ENCODE measurements at places on chromosomes 2 and 18. TPM values are rescaled to one million over a fixed set of nuclear protein-coding genes. Genes with fewer than 3 reads are reported as not detected.

SNRNP200 gene
- 33.0 TPM for total RNA-seq

CNRIP1 gene
- total RNA-seq: 11.4 TPM

CDK5R2 gene
- total RNA-seq: 0.03 TPM

SETBP1 gene
- total RNA-seq: 0.10 TPM

SGPP2 gene
- total RNA-seq: not detected

FARP2 gene
- 36.6 TPM for total RNA-seq

COA5 gene
- 47.4 TPM for total RNA-seq

C1QL2 gene
- total RNA-seq: not detected

GRCh38 chr2:233700028-233700635 lies 7.4 kb downstream of the UGT1A6 start:
- DNase-seq: peak; percentile 91

GRCh38 chr2:225276207-225276606 lies 123.3 kb upstream of the NYAP2 start:
- no peak for DNase-seq

GRCh38 chr2:230347659-230348305 lies 20.8 kb downstream of the SP140L start:
- DNase-seq: peak; percentile 11

DNA sequence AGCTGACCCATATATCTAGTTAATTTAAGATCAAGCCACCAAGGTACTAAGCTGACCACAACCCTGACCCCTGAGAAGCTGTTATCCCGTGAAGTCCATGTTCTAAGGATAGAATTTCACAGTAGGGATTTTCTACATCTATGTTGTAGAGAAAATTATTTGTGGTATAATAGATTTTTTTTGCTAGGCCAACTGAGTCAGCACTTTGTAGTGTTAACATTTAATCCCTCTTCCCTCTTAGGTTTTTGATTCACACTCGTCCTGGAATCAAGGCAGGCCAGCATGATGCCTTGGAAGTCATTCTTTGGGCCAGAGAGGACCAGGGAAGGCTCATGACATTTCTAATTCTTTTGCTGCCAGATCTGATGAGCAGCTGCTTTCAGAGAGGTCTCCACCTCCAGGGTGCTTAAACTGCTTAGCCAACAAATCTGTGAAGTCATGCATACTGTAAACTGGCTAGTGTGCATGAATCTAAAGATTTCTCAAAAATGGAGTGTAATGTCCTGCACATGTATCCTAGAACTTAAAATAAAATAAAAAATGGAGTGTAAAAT lies 102.5 kb downstream of the RBM43 start:
- no peak for DNase-seq

DNA sequence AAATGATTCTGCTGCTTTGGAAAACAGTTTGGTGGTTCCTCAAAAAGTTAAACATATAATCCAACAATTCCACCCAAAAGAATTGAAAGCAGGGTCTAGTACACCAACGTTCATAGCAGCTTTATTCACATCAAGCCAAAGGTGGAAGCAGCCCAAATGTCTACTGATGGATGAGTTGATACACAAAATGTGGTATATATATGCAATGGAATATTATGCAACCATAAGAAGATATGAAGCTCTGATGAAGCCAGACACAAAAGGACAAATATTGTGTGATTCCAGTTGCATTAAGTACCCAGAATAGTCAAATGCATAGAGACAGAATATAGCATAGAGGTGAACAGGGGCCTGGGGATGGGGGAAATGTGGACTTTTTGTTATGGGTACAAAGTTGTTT lies 269.3 kb downstream of the METTL4 start:
- DNase-seq: no peak

- no peak for DNase-seq
These were observed 129.8 kb downstream of the BCL2L11 start for GRCh38 chr2:111250448-111251030.

DNA sequence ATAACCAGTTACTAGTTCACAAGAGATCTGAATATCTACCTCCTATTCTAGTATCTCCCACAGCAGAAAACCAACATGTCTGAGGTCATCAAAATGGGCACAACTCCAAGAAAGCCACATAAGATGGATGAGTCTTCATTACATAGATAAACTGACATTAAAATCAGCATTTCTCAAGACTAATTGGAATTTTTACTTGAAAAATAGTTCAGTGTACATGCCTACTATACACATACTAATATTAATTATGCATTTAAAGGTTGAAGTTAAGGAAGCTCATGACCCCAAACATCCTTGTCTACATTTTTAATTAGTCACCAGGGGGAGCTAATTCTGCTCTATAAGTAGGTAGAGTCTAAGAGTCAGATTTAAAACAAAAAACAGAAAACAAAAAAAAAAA lies 41.9 kb downstream of the ZNF521 start:
- DNase-seq: no peak

- DNase-seq: peak; percentile 21
These were observed 121.3 kb downstream of the AGAP1 start for GRCh38 chr2:235614900-235615712.

- DNase-seq: peak; percentile 49
These were observed at the start of gene RAB17 for GRCh38 chr2:237590272-237591140. RAB17 (minus strand) TSS chr2:237590734; CDS start chr2:237586154, 4,580 bp downstream.

GRCh38 chr2:218557941-218558340 lies 10.2 kb downstream of the USP37 start:
- DNase-seq: no peak
